Stimulated activated CD4-positive, alpha-beta T cell treated with anti-CD3 and anti-CD28 coated beads, Interleukin-1b, Interleukin-23, amount 100 ng/mL, for 1 hour (primary cell): ENCODE measurements at places on chromosomes 4 and X.
A peak's percentile ranks its signal among the peaks of the same experiment; 100 is the strongest.

GRCh38 chr4:107854356-107855022, 29.8 kb downstream of the SGMS2 start:
- DNase-seq, result no peak

DNA sequence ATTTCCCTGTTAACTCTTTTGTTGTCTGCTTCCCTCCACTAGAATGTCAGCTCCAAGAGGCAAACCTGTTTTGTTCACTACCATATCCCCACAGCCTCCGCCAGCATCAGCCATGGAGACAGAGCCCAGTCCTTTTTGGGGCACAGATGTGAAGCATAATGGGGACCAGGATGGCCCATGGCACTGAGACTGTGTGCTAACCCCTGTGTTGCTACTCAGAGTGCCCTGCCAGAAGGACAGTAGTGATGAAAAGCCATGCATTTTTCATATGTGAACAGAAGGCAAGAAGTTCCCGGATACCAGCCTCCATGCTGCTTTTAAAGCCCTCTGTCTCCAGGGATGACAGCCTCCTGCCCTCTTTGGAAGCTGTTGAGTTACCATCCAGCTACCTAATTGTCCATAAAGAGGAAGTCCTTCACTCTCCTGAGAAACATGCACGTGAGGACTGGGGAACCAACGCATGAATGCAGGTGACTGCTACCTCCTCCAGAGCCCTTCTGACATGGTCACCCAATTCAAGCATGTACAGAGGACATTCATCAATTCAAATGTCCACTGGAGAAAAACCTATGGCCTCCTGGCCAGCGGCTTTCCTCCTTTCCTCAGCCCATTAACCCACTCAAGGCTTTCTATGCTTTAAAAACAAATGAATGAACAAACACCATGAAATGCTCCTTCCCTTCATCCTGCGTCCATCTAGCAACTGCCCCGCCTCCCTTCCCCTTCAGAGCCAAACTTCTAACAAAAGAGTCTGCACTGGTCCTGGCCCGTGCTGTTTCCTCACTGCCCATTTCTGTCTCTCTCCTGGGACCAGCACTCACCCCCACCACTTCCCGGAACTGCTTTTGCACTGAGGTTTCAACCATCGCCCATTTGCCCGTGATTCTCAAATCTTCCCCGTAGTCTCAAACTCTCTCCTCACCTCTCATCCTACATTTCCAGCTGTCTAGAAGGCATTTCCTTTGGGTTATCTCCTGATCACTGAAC, 18.0 kb downstream of the PNMA6F start:
- no peak for DNase-seq

DNA sequence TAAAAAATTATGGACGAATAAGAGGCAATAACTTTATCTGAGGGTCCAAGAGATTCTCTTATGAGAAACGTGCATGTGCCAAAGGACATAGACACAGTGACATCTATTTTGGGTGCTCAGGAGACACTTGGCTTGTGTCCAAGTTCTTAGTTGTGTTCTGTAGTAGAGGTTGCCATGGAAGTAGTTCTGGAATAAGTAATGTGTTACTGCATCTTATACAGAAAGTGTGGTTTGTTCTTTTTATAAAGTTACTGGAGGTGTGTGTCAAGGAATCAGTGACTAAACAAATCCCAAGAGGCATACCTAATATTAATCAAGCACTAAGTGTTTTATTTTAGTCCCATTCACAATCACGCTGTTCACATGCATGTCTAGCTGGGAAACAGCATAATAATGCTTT, 305.7 kb downstream of the ARHGAP24 start:
- no peak for DNase-seq

- no peak for DNase-seq
Observed at GRCh38 chr4:76074993-76075600, 588 bp downstream of the ART3 start.

DNA sequence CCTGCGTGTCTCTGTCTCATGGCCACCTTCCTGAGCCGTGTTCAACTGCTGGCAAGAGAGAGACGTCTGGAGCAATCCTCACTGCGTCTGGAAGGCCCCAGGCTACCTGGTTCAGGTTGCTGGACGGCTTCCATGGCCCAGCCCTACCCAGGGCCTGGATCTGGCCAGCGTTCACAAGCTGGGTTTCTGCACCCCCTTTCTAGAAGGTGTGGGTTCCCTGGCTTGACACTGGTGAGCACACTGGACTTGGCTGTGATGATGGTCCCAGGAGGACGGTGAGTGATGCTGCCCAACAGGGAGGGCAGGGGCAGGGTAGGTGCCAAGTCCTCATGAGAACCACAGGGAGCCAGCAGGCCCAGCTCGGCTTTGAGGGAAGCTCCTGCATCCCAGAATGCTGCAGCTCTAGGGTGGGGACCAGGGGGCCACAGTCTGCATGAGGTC, 63.4 kb downstream of the HTRA3 start:
- DNase-seq, result no peak

DNA sequence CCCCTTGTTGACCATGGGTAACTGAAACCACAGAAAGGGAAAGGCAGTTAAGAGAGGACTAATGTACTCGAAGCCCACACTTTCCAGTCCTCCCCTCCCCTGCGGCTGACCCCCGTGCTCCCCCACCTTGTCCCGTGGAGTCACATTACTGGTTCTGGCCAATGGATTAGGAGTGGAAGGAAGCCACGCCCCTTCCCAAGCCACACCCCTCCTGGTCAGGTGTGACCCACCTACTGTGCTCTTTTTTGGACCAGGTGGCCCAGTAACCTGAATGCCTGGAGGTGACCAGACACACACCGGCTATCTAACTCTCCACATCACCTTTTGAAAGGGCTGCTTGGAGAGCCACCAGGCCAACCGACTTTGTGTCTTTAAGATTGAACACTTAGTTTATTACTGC, 109.3 kb upstream of the MSX1 start:
- no peak for DNase-seq

- no peak for DNase-seq
Observed at GRCh38 chrX:79444694-79445210, 77.6 kb upstream of the ITM2A start.

GRCh38 chr4:111963158-111963700, 182.0 kb upstream of the FAM241A start:
- no peak for DNase-seq

GRCh38 chr4:77176640-77177039, 19.6 kb downstream of the CCNG2 start:
- DNase-seq, result no peak

DNA sequence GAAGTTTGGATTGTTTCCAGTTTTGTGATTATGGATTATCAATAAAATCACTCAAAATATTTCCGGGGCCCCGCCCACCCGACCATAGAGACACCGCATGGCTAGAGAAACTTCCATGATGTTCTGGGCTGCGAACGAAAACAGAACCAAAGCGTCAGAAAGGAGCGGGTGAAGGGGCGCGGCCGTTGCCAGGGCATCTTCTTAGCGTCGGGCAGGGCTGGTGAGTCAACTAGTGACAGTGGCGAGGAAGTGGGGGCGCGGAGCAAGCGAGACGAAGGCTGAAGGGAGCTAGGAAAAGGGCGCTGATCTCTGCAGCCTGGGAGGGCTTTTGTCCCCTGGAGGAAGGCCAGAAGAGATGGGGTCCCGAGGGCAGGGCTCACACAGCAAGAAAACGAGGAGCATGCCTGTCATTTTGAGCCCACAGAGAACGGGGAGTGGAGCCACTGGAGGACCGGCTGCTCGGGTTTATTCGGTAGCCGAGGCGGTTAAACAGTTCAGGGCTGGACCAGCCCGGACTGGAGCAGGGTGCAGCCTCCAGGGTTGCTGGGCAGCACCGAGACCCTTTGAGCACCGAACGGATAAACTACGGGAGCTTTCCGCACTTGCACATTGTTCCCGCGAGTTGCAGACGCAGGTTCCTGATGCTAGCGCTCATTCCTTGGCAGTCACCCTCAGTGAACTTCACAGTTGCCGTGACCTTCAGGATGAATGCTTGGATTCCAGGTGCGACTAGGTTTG, 298.1 kb upstream of the TRPC5 start:
- no peak for DNase-seq

- no peak for DNase-seq
Observed at GRCh38 chr4:181701894-181702293, 541.3 kb upstream of the TENM3 start.

GRCh38 chr4:18698119-18698883, 676.7 kb upstream of the LCORL start:
- no peak for DNase-seq

DNA sequence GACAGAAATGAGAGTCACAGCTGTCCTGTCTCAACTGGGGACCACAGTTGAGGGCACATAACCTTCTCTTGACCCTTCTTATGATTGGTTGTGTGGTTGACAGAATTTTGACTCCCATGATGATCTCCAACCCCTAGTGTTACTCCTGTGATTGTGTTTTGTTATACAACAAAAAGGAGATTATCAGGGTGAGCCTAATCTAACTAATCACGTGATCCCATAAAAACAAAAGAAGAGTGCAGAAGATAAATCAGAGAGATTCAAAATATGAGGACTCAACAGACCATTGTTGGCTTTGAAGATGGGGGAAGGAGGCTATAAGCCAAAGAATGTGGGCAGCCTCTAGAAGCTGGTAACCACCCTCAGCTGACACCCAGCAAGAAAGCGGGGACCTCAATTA, 72.7 kb downstream of the GUCY2F start:
- DNase-seq, result no peak

DNA sequence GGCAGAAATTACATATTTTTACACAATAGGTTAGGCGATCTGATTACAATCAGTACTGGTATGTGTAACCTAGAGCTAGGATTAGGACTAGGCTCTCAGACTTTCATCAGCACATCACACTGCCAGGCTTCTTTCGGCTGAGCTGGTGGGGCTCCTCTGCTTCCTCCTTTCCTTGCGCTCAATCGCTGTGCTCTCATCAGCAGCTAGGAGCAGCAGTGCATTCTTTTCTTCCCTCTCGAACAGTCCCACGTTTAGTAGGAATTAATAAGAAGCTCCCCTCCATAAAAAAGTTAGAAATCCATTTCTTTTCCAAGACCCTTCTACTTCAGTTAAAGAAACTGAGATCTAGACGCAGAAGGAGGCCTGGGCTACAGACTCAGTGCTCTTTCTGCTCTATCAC, 350.4 kb downstream of the SPRY1 start:
- DNase-seq, result no peak

- DNase-seq, result no peak
Observed at GRCh38 chrX:150456466-150456865, 93.3 kb downstream of the MAMLD1 start.

- DNase-seq, result no peak
Observed at GRCh38 chr4:63904201-63904600, 505.0 kb downstream of the TECRL start.

- peak; percentile 24 for DNase-seq
Observed at GRCh38 chr4:76950052-76950955, 752 bp downstream of the SEPTIN11 start.
